Body of pancreas (tissue), 4 donors: ENCODE measurements at places on chromosomes 2 and 18.

GRCh38 chr2:74066491-74067203 is 81.1 kb downstream of the BOLA3 start:
- DNase-seq = peak; percentile 38

- no peak for DNase-seq
Observed at GRCh38 chr2:232896720-232897597, 26.9 kb downstream of the SNORC start.

GRCh38 chr18:13139885-13140450 is 78.6 kb upstream of the LDLRAD4 start:
- DNase-seq = no peak

DNA sequence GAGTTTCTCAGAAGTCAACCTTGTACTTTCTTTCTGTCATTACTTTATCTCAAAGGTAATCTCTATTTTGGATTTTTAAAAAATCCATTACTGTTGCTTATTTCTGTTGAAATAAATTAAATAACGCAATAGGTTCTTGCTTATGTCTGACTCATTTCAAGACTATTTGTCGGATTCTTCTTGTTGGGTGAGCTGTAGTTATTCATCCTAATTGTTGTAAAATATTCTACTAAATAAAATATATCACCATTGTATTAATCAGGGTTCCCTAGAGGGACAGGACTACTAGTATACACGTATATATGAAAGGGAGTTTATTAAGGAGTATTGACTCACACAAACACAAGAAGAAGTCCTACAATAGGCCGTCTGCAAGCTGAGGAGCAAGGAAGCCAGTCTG is 403.9 kb upstream of the CYRIA start:
- DNase-seq = no peak

DNA sequence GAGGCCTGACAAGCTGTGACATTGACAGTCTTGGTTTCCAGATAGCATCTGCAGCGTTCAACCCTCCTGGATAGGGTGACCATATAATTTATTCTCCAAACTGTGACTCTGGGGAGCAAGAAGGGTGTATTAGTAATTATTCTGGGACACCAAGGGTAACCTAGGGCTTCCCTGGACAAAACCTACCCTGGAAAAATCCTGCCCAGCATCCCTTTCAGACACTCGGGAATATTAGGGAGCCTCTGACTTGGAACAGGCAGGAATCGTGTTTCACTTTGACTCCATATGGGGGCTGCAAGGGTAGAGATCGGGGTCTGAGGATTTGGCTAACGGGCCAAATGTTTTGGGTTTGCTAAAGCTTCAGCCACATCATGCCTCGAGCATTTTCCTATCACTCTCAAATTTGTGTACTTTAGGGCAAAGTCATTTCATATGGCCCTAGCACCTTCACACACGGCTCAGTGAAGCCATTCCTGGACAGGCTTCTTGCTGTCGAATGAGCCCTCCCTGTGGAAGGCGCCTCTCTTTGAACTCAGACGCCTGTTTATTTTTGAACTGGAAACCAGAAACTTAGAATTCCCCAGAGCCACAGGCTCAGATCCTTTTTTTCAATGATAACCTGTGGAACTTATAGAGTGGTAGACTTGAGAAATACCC is 129.9 kb downstream of the DDX1 start:
- no peak for DNase-seq

DNA sequence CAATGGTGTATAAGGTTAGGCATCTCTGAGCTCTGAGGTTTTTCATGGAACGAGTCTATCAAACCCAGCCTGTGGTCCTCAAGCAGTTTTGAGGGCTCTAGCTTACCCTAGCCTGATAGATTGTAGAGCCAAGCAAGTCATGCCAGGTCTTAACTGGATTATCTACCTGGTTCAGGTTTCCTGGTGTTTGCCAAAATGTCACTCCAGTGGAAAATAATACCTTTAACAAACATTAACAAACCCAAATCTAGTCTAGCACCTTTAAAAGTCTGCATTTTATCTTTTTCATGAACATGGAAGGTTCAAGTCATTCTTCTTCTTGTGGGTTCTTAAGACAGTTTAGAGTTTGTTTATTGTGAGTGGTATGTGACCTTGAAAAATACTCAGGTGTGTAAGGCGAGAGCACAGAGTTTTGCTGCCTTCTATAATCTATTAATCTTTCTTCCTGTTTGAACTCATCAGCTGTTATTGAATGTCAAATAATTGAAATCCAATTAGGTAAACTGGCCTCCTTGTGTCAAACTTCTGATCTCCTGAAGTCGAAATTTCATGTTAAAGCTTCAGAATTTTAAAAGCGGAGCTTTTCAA is 13.4 kb upstream of the ADGRF3 start:
- DNase-seq = no peak

DNA sequence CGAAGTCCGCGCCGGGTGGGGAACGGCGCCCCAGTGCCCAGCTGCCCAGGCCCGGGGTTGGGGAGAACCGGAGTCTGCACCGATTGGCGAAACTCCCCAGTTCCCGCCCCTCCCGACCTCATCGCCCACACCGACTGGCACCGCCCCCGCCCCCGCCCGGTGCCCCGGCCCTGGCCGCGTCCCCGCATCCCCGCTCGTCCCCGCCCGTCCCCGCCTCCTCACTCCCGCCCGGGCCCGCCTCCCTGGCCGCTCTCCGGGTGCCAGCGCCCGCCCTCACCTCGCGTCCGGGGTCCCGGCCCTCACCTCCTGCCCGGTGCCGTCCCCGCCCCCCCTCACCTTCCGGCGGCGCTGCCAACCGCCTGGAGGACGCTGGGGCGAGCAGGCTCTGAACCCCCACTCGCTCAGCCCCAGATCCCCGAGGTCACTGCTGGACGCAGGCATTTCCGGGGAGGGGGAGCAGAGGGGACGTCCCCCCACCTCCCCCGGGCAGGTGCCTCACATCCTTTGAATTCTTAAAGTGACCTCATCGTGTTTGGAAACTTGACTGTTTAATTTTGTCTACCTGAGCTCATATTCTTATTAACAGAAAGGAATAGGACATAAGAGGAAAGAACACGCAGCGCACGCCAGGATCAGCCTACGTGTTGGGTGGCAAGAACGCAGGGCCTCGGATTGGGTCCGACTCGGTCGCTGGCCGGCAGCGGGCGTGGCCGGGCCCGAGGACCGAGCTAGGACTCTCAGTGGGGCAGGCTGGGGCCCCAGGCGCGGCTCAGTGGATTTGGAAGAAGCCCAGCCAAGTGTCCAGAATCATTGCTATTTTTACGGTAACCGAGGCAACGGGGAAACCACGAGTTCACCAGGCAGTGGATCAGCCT is at the start of gene FAM110C:
TSS of gene FAM110C (minus strand) at position 35 of the 875 bp plus-strand sequence. CDS start 120 bp downstream, outside the sequence.
- peak; percentile 93 for DNase-seq

DNA sequence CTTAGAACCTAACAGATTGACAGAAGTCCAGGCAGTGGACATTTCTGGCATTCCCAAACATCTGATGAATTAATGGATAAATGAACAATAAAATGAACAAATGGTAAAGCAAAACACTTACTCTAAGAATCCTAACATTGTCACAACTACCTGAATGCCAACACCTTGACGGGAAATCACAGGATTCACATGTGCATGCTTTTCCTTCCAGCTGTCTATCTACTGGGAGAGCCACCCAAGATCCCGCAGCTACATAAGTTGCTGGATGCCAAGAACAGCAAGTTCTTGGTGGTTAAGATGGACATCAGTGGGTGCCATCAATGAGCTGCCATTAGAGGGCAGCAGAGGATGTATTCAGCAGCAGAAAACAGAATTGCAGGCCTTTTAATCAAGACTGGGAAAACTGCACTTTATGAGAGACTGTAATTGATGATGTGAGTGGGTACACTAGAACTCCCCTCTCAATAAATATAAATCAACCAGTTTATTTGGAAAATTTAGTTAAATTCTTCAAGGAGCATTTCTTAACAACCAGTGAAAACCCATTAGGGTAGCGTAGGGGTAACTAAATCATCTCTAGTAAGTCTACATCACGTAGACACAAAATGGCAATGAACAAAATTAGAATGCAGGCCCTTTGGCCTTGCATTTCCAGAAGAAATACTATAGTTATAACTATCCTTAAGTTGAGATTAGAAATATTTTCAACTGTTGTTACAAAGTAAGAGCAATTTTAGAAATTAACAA is 45.6 kb downstream of the SESTD1 start:
- DNase-seq = peak; percentile 74

GRCh38 chr2:3349211-3349693 is 28.4 kb downstream of the EIPR1 start:
- peak; percentile 30 for DNase-seq

DNA sequence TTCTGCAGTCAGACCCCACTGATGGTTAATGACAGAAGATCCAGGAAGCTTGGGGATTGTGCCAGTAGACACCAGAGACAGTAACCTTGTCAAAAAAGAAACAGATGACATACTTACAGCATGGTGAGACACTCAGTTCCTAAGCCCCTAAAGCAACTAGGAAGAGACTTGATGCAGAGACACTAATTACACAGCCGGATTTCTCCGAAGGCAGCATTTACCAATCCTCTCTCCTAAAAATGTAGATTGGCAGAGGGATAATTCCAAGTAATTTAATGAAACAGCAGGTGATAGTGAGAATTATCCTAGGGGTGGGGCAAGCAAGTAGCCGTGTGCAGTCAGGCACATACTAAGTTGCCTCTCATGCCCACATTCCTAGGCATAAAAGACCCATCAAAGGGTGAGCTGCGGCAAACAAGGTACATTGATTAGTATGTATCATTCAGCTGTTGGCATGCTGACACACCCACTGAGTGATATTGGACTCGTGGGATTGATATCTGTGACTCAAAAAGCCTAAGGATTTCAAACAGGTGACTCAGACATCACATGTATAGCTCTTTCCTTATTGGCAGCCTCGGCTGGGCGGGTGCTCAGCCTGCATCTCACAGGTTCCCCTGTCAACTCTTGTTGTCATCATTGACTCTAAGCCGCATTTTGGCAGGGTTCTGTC is 296.7 kb upstream of the ATP5MC3 start:
- no peak for DNase-seq

DNA sequence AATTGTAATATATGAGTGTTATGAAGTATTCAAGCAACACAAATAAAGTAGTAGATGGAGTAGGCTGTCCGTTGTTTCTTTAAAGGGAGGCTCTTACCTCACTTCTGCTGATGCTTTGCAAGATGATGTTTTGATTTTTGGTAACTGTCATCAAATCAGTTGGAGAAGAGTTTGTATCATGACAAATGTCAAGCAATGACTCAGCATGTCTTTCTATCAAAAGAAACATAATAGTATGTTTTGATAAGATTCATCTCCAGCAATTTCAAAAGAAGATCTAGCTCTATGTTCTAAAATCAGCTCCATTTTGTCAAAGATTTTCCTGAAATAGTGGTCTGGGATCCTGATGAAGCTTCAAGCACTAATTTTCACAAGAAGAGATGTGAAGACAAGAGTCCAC is 25.6 kb downstream of the MAP3K19 start:
- DNase-seq = no peak

GRCh38 chr2:241386519-241386918 is 30.4 kb downstream of the FARP2 start:
- DNase-seq = no peak

GRCh38 chr2:1515073-1515430 is 101.8 kb downstream of the TPO start:
- DNase-seq = no peak

GRCh38 chr2:59217360-59217759 is 976.2 kb upstream of the FANCL start:
- no peak for DNase-seq

DNA sequence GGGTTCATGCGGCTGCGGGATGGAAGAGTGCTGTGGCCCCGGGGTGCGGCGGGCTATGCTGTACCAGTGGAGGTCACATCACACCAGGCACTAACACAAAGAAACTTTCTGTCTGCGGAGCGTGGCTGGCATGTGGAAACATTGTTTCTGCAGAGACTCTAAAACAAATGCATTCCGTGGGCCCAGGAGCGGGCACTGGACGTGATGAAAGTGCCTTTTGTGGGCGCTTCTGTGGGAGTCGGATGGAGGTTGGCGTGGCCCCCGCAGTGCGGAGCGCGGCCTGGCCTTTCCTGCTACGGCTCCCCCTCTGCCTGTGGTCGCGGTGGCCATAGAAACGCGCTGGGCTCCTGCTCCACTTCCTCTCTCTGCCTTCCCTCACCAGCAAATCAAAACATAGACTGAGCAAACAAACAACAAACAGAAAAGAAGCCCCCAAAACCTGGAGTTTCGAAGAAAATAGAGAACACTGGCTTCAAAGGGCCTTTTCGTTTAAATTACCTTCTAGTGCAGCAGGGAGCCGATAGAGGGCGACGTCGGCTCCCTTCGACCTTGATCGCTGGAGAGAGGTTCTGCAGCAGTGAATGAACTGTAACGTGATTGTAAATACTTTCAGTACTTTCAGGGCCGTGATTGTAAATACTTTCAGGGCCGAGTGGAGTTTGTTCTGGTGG is 51.4 kb downstream of the KIF5C start:
- DNase-seq = peak; percentile 31

DNA sequence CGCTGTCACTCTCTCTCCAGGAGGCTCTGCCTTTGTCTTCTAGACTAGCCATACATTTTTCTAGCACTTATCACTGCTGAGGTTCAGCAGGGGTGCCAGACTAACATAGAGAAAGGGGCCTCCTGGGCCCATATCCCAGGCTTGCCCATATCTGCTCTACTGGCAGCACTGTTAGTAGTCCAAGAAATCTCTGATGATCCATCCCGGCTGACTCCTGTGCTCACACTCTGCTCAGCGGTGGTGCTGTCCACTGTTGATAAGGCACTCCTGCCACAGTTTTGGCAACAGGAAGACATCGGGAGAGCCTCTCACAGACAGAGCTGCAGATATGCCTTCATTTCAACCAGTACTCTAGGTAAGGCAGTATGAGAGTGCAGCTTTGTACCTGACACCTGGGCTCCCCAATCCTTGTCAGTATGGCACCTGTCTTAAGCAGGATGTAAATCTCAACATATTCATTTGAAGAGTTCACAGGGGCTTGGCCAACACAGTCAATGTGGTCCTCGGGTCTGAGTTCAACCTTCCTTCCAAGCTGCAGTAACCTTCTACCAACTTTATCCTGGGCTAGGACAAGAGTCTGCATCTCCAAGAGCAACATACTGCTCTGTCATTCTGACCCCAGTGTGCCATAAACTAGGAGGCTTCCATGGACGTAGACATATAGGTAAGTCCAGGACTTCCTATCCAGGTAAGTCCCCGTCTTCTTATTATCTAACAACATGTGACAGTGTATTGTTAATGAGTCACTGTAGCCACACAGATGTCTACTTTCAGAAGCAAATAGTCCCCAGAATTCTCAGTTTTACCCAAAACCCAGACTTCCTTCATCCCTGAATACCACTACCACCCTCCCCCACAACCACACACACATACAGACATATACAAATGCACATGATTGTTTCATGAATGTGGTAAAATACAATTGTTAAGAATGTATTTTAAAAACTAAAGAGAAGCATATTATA is 16.2 kb downstream of the KLF7 start:
- no peak for DNase-seq

- DNase-seq = no peak
Observed at GRCh38 chr2:103353774-103354173, 591.9 kb downstream of the TMEM182 start.

DNA sequence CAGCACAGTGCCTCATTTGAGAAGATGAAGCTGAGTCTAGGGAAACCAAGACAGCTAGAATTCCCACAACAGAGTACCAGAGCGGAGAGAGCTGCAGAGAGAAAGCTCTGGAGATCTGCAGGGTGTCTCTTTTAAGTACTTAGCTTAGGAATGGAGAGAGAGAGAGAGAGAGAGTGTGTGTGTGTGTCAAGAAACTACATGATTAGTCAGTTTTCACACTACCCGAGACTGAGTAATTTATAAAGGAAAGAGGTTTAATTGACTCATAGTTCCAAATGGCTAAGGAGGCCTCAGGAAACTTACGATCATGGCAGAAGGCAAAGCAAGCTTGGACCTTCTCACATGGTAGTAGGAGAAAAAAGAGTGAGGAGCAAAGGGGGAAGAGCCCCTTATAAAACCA is 64.0 kb downstream of the HIBCH start:
- no peak for DNase-seq
